Naive thymus-derived CD8-positive, alpha-beta T cell (primary cell): ENCODE measurements at places on chromosomes 2 and 18. TPM values are rescaled to one million over a fixed set of nuclear protein-coding genes. Genes with fewer than 3 reads are reported as not detected.

CELF4 gene
- total RNA-seq: not detected

UGT1A8 gene
- total RNA-seq: not detected

DOK1 gene
- 21.0 TPM for total RNA-seq

IL1A gene
- total RNA-seq: not detected

PROM2 gene
- 0.88 TPM for total RNA-seq

EHD3 gene
- 3.2 TPM for total RNA-seq

TMEM163 gene
- total RNA-seq: not detected

DNA sequence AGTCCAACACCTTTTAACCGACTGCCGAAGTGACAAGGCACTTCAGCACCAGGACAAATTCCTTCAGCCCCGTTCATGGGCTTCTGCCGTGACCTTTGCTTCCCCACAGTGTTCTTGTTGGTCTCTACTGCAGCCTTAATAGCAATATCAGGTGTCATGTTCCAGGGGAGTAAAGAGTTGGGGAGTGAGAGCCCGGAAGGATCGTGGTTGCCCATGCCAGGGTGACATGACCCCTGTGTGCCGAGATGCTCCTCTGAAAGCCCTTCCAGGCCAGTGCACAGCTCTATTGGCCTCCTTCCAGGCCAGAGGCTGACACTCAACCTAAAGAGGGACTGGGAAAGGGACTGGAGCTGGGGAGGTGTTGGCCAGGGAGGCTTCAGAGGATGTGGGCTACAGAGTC, 279.2 kb downstream of the CYRIA start:
- no peak overlapping the region for H3K27ac ChIP-seq
- H3K4me3 ChIP-seq: no peak overlapping the region
- H3K27me3 ChIP-seq: no peaks in the 10 kb centered on the region
- no peaks in the 10 kb centered on the region for H3K36me3 ChIP-seq
- DNase-seq: no peak
- H3K4me1 ChIP-seq: no peaks in the 10 kb centered on the region

- no peaks in the 10 kb centered on the region for H3K27me3 ChIP-seq
- DNase-seq: peak; percentile 87
- H3K36me3 ChIP-seq: no peaks in the 10 kb centered on the region
- peaks cover 55% of the 10 kb centered on the region for H3K4me1 ChIP-seq
- peak overlapping the region; percentile 98 for H3K4me3 ChIP-seq
These were observed 1.4 kb downstream of the TGIF1 start for GRCh38 chr18:3451183-3451988.

- H3K27ac ChIP-seq: no peak overlapping the region
- H3K4me1 ChIP-seq: peaks cover 1% of the 10 kb centered on the region
- H3K36me3 ChIP-seq: no peaks in the 10 kb centered on the region
- no peak overlapping the region for H3K4me3 ChIP-seq
- DNase-seq: no peak
These were observed 48.4 kb upstream of the LAPTM4A start for GRCh38 chr2:20099780-20100179.

DNA sequence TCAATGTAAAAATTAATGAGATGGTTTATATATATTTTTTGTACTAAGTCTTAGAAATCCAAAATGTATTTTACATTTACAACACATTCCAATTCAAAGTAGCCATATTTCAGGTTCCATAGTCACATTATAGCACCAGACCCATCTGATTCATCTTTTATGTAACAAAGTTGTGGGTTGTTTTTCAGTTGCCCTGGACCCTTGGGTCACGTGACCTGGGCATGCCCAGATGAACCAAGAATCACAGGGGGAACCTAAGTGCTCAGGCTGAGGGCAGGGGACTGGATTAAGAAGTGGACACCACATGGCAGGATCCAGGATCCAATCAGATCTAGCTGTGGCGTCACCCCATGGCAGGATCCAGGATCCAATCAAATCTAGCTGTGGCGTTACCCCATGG, 44.9 kb upstream of the NDUFV2 start:
- no peak overlapping the region for H3K27ac ChIP-seq
- peaks cover 2% of the 10 kb centered on the region for H3K27me3 ChIP-seq
- H3K4me3 ChIP-seq: no peak overlapping the region
- H3K4me1 ChIP-seq: no peaks in the 10 kb centered on the region
- H3K36me3 ChIP-seq: peaks cover 9% of the 10 kb centered on the region
- DNase-seq: no peak

DNA sequence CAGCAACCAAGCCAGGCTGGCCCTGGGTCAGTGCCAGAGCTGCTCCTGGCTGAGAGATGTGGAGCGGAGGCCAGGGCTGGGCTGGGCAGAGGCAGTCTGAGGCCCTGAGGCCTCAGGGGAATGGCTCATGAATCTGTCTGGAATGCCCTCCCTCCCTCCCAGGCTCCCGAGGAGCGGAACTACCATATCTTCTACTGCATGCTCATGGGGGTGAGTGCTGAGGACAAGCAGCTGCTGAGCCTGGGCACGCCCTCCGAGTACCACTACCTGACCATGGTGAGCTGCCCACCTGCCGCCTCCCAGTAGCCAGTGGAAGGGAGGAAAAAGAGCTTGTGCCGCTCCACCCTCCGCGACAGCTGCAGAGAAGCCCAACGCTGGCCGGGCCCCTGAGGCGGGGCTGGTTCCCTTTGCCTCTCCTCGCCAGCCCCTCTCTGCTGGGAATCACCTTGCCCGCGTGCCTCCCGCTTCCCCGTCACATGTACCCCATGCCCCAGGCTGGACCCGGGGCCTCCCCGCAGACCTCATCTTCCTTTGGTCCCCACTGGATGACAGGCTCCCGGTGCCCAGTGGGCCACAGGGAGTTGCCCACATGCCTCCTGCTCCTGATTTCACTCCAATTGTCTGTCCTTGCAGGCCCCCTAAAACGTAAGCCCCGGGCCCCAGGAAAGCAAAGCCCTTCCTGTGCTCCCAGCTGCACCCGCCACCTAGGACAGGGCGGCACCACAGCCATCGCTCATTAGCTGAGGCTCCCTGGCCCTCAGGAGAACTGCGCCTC, 41.1 kb downstream of the MYO7B start:
- no peak overlapping the region for H3K4me3 ChIP-seq
- DNase-seq: no peak
- H3K36me3 ChIP-seq: no peaks in the 10 kb centered on the region
- H3K27ac ChIP-seq: peak overlapping the region; percentile 91
- peaks cover 20% of the 10 kb centered on the region for H3K4me1 ChIP-seq
- H3K27me3 ChIP-seq: no peaks in the 10 kb centered on the region

- H3K27me3 ChIP-seq: no peaks in the 10 kb centered on the region
- H3K4me3 ChIP-seq: no peak overlapping the region
- H3K4me1 ChIP-seq: no peaks in the 10 kb centered on the region
- no peak for DNase-seq
- H3K36me3 ChIP-seq: peaks cover 13% of the 10 kb centered on the region
These were observed 49.1 kb downstream of the HDAC4 start for GRCh38 chr2:239351687-239352086.

DNA sequence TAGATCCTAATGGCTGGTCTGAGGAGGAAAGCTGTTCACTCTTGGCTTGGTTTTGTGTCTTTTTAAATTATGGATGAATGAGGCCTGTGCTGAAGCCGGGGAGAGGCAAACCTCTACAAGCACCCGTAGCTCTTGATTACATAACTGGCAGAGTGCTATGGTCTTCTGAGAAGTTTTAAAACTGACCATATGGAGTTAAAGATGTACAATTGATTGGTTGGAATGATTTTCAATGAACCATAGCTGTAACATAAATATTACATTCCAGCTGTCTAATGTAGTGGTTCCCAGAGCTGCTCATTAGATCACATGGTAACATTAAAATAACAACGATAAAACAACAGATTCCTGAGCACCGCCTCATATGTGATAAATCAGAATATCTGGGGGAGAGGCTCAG, 71.1 kb upstream of the MAP4K3 start:
- DNase-seq: no peak
- no peak overlapping the region for H3K27ac ChIP-seq
- H3K36me3 ChIP-seq: no peaks in the 10 kb centered on the region
- H3K4me1 ChIP-seq: no peaks in the 10 kb centered on the region

GRCh38 chr2:139218181-139218580, 438.0 kb upstream of the NXPH2 start:
- no peak overlapping the region for H3K4me3 ChIP-seq
- H3K36me3 ChIP-seq: no peaks in the 10 kb centered on the region
- H3K27ac ChIP-seq: no peak overlapping the region
- no peak for DNase-seq
- H3K27me3 ChIP-seq: no peaks in the 10 kb centered on the region

- H3K27me3 ChIP-seq: no peaks in the 10 kb centered on the region
- no peak overlapping the region for H3K4me3 ChIP-seq
- peaks cover 2% of the 10 kb centered on the region for H3K36me3 ChIP-seq
- no peak overlapping the region for H3K27ac ChIP-seq
- H3K4me1 ChIP-seq: no peaks in the 10 kb centered on the region
These were observed 116.4 kb upstream of the NYAP2 start for GRCh38 chr2:225282858-225283710.

GRCh38 chr2:235217846-235218245, 266.0 kb downstream of the SH3BP4 start:
- no peaks in the 10 kb centered on the region for H3K36me3 ChIP-seq
- H3K27ac ChIP-seq: no peak overlapping the region
- H3K27me3 ChIP-seq: peaks cover 8% of the 10 kb centered on the region
- no peak for DNase-seq
- H3K4me3 ChIP-seq: no peak overlapping the region

DNA sequence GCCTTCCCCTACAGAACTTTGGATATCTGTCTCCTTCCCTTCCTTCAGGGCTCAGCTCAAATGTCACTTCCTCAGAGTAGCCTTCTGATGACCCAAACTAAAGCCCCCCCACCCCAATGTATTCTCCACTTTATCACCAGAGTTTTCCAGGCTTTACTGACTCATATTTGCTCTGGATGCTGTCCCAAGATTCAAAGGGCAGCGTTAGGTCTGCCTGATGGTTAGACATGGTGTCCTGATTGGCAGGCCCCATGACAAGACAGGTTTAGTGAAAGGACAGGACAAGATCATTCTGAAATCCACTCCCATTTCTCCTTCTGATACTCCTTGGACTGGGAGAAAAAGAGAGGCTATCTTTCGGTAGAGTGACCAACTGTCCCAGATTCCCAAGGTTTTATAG, 22.6 kb upstream of the RPIA start:
- no peaks in the 10 kb centered on the region for H3K4me1 ChIP-seq
- H3K27me3 ChIP-seq: no peaks in the 10 kb centered on the region
- no peak overlapping the region for H3K4me3 ChIP-seq
- no peak for DNase-seq
- H3K36me3 ChIP-seq: peaks cover 3% of the 10 kb centered on the region

- no peaks in the 10 kb centered on the region for H3K4me1 ChIP-seq
- peaks cover 15% of the 10 kb centered on the region for H3K27me3 ChIP-seq
- DNase-seq: no peak
- no peak overlapping the region for H3K27ac ChIP-seq
These were observed 91.0 kb upstream of the RAB6C start for GRCh38 chr2:129888461-129888860.

DNA sequence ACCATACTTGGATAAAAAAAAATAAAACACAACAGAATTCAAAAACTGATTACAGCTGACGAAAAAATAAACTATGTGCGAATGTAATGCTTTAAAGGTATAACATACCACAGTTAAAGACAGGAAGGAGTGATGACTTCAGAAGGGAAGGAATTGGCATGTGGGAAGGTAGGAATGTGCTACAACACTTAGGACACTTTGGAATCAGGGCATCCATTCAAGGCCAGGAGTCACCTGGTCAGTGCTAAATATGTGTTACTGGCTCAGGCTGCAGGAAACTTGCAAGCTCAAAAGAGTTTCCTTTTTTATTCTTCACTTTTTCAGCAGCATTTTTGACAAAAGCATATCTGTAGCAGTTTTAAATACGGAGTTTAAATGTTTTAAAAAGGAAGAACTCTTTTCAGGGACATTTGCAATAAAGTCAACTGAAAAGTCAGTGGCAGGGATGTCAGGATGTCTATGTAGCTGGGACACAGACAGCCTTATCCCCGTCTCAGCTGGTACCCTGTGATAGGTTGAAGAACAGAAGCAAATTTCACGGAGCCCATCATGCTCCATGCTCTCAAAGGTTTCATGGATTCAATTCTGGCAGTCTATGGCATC, 138.0 kb upstream of the KLHL14 start:
- H3K27me3 ChIP-seq: no peaks in the 10 kb centered on the region
- H3K4me1 ChIP-seq: no peaks in the 10 kb centered on the region
- no peak for DNase-seq
- no peak overlapping the region for H3K27ac ChIP-seq

DNA sequence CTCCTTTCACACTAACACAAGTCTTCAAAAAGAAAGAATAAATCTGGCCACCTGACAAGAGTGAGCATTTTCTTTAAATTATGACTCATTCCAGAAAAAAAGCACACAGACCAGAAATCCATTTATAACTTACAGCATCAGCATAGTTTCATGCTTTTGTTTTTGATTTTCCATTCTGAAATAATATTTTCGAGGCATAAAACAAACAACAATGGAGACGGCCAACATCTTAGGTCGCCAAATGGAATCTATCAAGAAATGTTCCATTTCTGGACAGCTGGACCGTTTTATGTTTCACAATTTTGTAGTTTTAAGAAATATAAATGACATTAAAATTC, 165.4 kb upstream of the ZFP36L2 start:
- H3K4me3 ChIP-seq: no peak overlapping the region
- peaks cover 27% of the 10 kb centered on the region for H3K4me1 ChIP-seq
- H3K27me3 ChIP-seq: no peaks in the 10 kb centered on the region
- H3K36me3 ChIP-seq: peaks cover 42% of the 10 kb centered on the region
- H3K27ac ChIP-seq: peak overlapping the region; percentile 25
- DNase-seq: no peak

- H3K4me1 ChIP-seq: no peaks in the 10 kb centered on the region
- no peak overlapping the region for H3K27ac ChIP-seq
- no peak for DNase-seq
These were observed 11.2 kb downstream of the RUFY4 start for GRCh38 chr2:218079943-218080913.

DNA sequence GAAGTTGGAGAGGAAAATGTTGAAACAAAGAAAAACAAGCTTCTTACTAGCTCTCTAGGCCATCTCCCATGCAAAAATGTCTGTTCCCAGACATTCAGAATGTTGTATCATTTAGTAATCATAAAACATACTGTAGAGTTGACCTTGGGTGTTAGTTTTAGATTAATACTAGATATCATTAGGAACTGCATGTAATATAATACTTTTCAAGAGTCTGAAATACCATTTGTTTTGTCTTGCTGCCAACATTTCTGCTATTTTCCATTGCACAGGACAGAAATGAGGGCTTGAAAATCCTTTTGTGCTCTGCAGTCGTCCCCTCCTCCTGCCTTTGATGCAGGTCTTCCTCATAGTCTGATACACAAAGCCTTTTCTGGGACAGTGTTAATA, 89.5 kb upstream of the RBMS1 start:
- no peak overlapping the region for H3K27ac ChIP-seq
- H3K36me3 ChIP-seq: no peaks in the 10 kb centered on the region
- DNase-seq: no peak
- peaks cover 10% of the 10 kb centered on the region for H3K4me1 ChIP-seq

GRCh38 chr2:168091986-168092385, 155.4 kb downstream of the STK39 start:
- no peaks in the 10 kb centered on the region for H3K27me3 ChIP-seq
- H3K27ac ChIP-seq: no peak overlapping the region
- DNase-seq: no peak
- H3K36me3 ChIP-seq: no peaks in the 10 kb centered on the region
- no peak overlapping the region for H3K4me3 ChIP-seq

DNA sequence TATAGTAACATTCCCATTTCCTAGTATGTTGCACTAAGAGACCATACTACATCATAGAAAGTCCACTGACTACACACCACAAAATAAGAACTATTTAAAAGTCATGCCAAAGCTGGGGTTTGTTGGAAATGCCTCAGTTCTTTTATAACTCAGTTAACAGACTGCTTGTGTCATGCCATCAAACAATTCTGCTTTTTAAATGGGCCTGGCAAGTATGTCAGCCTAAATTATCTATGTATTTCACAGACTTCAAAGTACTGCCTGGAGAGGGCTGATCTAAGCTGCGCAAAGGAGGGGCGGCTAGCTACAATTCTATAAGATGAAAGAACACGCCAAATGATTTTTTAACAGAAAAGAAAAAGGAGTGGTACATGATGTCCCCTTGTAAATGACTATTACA, 49.6 kb downstream of the FARSB start:
- H3K27me3 ChIP-seq: no peaks in the 10 kb centered on the region
